ENCODE measurements at places on chromosomes 12 and 14.

DNA sequence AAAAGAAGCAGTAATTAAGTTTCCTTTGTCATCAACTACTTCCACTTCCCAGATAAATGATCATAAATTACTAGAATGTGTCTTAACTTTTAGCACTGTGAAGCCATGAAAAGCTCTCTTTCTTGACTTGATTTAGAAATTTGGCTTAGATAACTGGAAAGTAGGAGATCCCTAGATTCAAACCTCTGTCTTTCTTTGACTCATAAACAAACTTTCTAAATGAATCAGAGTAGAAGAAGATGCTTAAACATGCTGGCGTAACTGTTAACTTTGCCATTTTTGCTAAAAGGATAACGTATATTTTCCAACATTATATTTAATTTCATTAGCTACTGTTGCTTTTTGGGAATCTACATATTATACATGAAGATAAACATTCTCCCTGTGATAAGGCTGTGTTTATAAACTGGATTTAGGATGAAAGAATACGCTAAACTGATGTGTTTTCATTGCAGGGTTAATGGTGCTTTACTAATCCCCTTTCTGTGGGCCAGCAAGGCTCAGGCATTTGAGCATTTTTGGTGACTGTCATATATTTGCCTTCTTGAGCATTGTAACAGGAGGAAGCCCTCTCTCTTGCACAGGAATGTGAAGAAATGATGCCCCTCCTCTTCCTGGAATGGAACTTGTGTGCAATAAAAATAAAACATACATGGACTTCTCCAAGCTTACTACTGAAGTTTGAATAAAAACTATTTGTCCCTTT is 301.4 kb downstream of the BMP4 start:
- DNase-seq: no peak

- no peak for DNase-seq
Observed at GRCh38 chr12:2633176-2633824, 161.5 kb upstream of the FKBP4 start.

GRCh38 chr12:105622220-105622619 is 291.7 kb downstream of the C12orf75 start:
- no peak for DNase-seq

GRCh38 chr12:78951803-78952551 is 87.4 kb downstream of the SYT1 start:
- DNase-seq: no peak

DNA sequence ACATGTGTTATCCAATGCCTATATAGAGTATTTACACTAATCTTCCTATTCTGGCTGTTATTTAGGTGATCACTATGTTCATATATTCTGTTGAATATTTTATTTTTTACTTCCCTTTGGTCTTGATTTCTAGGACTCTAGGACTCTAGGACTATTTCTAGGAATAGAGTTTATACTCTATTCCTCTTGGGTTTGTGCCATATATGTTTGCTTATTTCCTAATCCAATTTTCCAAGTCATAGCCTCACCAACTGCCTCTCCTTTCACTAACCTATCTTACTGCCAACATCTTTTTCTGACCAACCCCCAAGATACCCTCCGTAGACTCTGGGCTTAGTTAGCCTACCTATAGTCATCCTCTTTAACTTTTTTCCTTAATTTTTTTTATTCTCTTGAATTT is 28.5 kb downstream of the ARF6 start:
- DNase-seq: no peak

DNA sequence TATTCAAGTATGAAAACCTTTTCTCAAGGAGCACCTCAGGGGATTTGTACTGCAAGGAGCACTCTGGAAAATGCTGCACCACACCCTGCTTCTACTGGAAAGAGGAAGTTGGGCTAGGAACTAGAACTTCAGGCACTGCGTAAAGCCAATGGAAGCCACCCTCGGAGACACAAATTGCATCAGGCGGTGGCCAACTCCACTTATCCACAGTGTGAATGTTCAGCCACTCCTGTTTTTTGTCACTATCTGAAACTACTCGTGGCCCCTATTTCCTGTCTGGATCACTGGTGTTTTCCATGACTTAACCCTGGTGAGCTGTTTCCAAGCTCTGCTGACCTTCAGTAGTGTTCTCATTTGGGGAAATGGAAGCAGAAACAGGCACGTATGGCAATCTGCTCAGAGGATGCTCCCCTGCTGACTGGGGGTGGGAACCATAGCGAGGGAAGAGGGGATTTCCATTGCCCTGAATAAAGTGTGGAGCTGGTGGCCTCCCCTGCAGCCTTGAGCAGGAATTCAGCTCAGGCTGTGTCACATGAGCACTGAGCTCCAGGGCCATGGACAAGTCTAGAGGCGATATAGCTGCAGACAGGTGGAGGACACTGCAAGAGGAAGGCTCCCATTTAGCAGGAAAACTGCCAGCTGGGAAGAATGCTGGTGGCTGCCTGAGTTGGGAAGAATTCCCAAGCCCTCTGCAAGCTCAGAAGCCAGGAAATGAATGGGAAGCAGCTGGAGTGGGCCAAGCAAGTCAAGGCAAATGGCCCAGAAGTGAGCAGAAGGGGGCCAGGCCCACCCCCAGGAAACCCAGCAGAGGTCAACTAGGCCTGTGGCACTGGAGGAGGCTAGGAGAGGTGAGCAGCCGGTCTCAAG is 50.5 kb upstream of the RAP1B start:
- DNase-seq: no peak

DNA sequence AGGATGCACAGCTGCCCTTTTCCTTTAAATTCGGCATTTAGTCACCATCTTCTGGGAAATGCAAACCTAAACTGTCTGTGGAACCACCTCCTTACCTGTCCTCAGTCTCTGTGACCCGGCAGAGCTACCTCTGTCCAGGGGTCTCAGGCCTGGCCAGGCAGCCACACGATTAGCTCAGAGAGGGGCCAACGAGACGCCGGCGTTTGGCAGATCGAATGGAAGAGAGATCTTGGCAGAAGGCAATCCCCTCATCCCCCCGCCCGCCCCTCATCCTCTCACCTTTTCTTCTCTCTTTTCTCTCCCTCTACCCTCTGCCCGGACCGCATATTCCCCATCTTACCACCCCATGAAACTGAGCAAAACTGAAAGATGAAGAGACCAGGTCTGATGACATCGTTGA is 101.0 kb downstream of the PIWIL1 start:
- DNase-seq: no peak

DNA sequence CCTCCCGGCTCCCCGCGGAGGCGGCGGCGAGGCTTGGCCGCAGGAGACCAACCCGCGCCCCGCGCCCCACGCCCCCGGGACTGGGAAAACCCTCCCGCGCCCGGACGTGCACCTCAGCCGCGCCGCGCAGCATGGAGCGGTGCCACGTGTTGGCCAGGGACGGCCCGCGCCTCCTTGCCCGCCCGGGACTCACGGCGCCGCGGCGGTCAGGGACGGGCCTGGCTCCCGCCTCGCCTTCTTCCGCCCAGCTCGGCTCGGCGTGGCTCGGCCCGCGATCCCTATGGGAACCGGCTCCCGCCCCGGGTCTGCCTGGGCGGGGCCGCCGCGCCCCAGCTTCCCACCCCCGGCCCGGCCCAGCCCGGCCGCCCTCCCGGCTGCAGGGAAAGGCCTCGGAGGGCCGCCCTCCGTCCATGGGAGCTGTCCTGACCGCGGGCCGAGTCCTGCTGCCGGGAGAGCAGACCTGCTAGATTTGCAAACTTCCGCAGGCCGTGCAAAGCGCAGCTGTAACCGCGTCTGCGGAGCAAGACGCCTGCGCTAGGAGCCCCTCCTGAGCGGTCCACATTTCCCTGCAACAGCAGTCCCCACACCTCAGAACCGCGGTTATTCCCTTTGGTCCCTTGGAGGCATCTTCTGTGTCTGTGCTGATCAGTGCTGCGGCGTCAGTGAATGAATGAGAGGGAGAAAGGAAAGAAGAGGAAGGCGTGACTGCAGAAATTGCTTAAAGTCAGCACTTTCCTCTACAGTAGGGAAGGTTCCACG is at the start of gene CDKL1:
Gene CDKL1, minus strand, starts transcription at position 251 of the 759 bp plus-strand sequence. CDS start 1,013 bp downstream, outside the sequence.
- DNase-seq: no peak

DNA sequence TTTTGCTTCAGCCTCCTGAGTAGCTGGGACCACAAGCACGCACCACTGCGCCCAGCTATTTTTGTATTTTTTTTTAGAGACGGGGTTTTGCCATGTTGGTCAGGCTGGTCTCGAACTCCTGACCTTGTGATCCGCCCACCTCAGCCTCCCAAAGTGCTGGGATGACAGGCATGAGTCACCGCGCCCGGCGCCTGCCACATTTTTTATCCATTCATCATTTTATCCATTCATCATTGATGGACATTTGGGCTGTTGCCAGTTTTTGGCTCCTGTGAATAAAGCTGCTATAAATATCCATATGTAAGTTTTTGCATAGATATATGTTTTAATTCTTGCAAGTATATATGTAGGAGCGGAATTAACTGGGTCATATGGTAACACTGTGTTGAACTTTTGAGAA is 79.5 kb downstream of the DAAM1 start:
- DNase-seq: no peak

DNA sequence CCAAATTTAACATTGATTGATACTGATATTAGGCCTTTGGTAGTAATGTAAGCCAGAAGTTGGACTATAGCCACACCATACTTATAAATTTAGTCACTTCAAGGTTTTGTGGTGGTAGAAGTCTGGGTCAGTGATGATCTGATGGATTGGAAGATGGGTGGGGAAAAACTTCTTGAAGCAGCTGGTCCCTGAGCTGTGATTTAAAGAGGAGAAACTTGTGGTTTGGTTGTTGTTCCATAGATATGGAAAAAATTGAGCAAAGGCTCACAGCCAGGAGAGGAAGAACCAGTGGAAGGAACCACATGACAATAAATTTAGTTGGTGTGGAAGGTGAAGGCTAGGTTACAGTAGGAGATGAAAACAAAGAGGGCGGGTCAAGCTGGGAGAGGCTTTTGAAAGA is 26.1 kb downstream of the PTHLH start:
- no peak for DNase-seq

GRCh38 chr12:28883406-28883997 is 265.6 kb upstream of the FAR2 start:
- DNase-seq: no peak

Data from BJ (cell line).